Aorta (tissue), 5 donors: ENCODE measurements at places on chromosomes 2 and 18. TPM values are rescaled to one million over a fixed set of nuclear protein-coding genes. Genes with fewer than 3 reads are reported as not detected.

- H3K27me3 ChIP-seq, result no peaks in the 10 kb centered on the region
- DNase-seq, result no peak
- H3K36me3 ChIP-seq, result no peaks in the 10 kb centered on the region
- H3K4me3 ChIP-seq, result no peak overlapping the region
- no peaks in the 10 kb centered on the region for H3K4me1 ChIP-seq
- H3K27ac ChIP-seq, result no peak overlapping the region
Observed at GRCh38 chr2:117557626-117558025, 256.9 kb upstream of the DDX18 start.

The ST6GAL2 gene
- total RNA-seq, result 49.1 TPM

- H3K36me3 ChIP-seq, result peaks cover 2% of the 10 kb centered on the region
- DNase-seq, result no peak
- H3K4me1 ChIP-seq, result no peaks in the 10 kb centered on the region
- H3K27ac ChIP-seq, result no peak overlapping the region
- H3K4me3 ChIP-seq, result no peak overlapping the region
Observed at GRCh38 chr2:148756292-148756975, 111.9 kb downstream of the EPC2 start.

DNA sequence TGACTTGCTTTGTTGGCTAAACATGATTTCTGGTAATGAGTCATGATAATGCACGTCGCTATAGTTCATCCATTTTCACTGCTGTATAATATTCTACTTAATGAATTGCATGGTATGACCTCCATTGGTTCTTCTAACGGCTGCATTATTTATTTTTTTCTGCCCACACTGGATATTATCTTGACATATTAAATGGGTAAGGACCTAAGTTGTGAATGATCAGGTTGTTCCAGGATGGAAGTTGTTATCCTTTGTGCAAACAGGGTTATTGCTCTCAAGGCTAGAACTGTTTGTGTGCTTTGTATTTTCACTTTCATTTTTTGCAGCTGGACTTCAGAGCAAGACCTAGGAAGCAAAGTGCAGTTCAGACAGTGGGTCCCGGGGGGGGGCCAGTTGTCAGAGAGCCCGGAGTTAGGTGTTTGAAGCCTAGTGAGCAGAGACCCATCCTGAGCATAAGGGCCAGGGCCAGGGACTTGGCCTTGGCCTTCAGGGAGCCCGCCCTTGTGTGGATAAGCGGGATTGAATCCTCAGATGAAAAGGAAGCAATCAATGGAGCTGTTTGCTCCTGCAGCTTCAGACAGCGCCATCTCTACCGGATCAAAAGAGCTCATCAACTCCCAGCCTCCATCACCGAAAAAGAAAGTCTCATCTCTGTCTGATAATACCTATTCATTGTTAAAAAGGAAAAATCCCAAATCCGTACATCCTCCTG is 48.2 kb downstream of the AGAP1 start:
- no peak for DNase-seq
- H3K4me1 ChIP-seq, result no peaks in the 10 kb centered on the region
- no peaks in the 10 kb centered on the region for H3K27me3 ChIP-seq
- H3K4me3 ChIP-seq, result no peak overlapping the region
- no peaks in the 10 kb centered on the region for H3K36me3 ChIP-seq

DNA sequence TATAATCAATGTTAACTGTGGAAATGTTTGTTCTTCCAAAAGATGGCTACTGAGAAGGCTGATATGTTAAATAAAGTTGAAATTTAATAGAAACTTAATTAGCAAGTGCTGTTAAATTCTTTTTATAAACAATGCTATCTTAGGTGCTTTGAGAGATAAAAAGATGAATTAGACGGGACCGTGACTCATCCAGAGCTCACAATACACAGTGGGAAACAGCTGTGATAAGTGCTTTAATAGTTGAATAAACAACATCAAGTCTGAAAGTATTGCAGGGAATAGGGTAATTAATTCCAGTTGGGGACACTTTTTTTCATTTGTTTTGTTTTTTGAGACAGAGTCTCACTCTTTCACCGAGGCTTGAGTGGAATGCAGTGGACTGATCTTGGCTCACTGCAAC is 85.5 kb upstream of the DTNA start:
- no peak for DNase-seq
- H3K36me3 ChIP-seq, result no peaks in the 10 kb centered on the region
- H3K4me1 ChIP-seq, result no peaks in the 10 kb centered on the region
- no peak overlapping the region for H3K4me3 ChIP-seq

GRCh38 chr2:43184339-43184895 is 42.0 kb downstream of the ZFP36L2 start:
- H3K4me1 ChIP-seq, result no peaks in the 10 kb centered on the region
- no peaks in the 10 kb centered on the region for H3K27me3 ChIP-seq
- no peak for DNase-seq
- no peak overlapping the region for H3K27ac ChIP-seq
- H3K4me3 ChIP-seq, result no peak overlapping the region
- no peaks in the 10 kb centered on the region for H3K36me3 ChIP-seq

GRCh38 chr2:63440612-63441011 is 147.7 kb downstream of the WDPCP start:
- H3K36me3 ChIP-seq, result no peaks in the 10 kb centered on the region
- no peaks in the 10 kb centered on the region for H3K4me1 ChIP-seq
- no peak overlapping the region for H3K27ac ChIP-seq
- H3K27me3 ChIP-seq, result no peaks in the 10 kb centered on the region
- no peak for DNase-seq

The CCDC121 gene
- 3.6 TPM for total RNA-seq

The FAP gene
- 28.6 TPM for total RNA-seq

The ACTG2 gene
- total RNA-seq, result 1,843 TPM

The TCF23 gene
- total RNA-seq, result 0.39 TPM

DNA sequence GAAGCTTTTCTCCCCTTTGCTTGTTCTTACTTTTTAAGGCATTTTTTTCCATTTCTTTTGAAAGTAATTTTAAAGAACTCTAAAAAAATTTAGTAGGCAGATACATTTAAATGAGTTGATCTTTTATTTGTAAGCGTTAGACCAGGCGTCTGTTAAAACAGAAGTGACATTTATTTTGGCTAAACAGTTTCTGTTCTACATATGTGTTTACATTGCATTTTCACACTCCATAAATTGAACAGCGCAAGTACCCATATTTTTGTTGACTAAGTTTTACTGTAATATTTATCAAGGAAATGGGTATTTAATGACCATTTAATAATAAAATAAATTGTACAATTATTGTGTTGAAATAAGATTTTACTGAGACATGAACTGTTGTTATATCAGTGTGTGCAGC is 21.9 kb downstream of the PPM1B start:
- H3K4me3 ChIP-seq, result no peak overlapping the region
- no peak overlapping the region for H3K27ac ChIP-seq
- DNase-seq, result no peak

DNA sequence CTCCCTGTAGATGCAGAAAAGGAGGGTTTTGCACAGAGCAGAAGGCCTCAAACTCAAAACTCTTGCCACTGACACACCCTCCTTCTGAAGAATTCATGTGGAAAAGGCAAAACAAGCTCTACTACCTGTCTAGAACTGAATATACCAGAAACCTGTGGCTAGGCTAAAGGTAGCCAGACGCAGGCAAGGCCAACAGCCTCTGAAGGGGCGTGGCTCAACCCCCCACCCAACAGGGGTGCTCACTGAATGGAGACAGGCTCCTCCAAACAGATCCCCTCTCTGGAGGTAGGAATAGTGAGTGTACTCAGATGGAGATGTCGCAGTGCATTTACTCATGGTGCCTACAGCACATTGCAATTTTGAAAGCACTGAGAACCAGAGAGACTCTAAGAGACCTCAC is 3.0 kb upstream of the STK17B start:
- H3K4me1 ChIP-seq, result no peaks in the 10 kb centered on the region
- no peaks in the 10 kb centered on the region for H3K36me3 ChIP-seq
- H3K27me3 ChIP-seq, result no peaks in the 10 kb centered on the region
- no peak overlapping the region for H3K4me3 ChIP-seq
- DNase-seq, result no peak

- H3K4me1 ChIP-seq, result no peaks in the 10 kb centered on the region
- no peaks in the 10 kb centered on the region for H3K27me3 ChIP-seq
- no peaks in the 10 kb centered on the region for H3K36me3 ChIP-seq
- H3K4me3 ChIP-seq, result no peak overlapping the region
Observed at GRCh38 chr2:85852937-85853498, 35.8 kb downstream of the ST3GAL5 start.

DNA sequence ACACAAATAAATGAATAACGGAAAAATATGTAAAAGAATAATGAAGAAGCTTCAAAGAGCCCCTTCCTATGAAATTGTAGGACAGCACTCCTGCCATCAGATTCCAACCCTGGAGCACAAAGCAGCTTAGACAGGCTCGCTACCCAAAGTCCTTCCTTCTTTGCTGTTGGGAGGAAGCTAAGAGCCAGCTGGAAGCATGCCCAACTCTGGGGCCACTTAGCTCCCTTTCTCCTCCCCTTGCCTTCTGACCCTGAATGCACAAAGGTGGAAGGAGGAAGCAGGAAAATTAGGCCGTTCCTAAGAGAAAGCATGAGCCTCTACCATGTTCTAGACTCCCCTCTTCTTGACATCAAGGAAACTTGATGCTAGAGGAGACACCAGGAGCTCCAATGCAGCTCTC is 700.8 kb downstream of the RNF144A start:
- H3K4me1 ChIP-seq, result no peaks in the 10 kb centered on the region
- no peak overlapping the region for H3K4me3 ChIP-seq
- DNase-seq, result no peak
- no peaks in the 10 kb centered on the region for H3K27me3 ChIP-seq
- H3K27ac ChIP-seq, result no peak overlapping the region

DNA sequence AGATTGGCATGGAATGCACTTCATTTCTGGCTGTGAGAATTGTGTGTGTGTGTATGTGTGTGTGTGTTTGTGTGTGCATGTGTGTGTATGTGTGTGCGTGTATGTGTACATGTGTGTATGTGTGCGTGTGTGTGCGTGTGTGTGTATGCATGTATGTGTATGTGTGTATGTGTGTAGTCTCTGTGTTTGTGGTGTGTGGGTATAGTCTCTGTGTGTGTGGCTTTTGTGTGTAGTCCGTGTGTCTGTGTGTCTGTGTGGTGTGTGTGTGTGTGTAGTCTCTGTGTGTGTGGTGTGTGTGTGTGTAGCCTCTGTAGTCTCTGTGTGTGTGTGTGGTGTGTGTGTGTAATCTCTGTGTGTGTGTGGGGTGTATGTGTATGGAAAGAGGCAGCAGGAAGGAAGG is 247.3 kb upstream of the SOX11 start:
- H3K4me3 ChIP-seq, result no peak overlapping the region
- no peaks in the 10 kb centered on the region for H3K4me1 ChIP-seq
- no peak for DNase-seq
- H3K27ac ChIP-seq, result no peak overlapping the region
- no peaks in the 10 kb centered on the region for H3K36me3 ChIP-seq

The TCF7L1 gene
- total RNA-seq, result 39.5 TPM

The TFCP2L1 gene
- 1.7 TPM for total RNA-seq
